ENCODE measurements at places on chromosomes 11 and 22.

- no peak for DNase-seq
Observed at GRCh38 chr22:40412441-40412840, 42.0 kb downstream of the SGSM3 start.

- DNase-seq: no peak
Observed at GRCh38 chr11:47215366-47215910, 664 bp downstream of the DDB2 start.

- peak; percentile 35 for DNase-seq
Observed at GRCh38 chr22:27879923-27880322, 39.1 kb downstream of the PITPNB start.

DNA sequence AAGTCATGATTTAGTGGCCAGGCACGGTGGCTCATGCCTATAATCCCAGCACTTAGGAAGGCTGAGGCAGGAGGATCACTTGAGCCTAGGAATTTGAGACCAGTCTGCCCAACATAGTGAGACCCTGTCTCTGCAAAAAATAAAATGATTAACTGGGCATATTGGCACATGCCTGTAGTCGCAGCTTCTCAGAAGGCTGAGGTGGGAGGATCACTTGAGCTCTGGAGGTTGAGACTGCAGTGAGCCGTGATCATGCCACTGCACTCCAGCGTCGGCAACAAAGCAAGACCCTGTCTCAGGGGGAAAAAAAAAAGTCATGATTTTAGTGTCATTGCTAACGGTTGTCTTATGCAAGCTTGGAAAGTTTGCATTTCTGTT, 11.9 kb downstream of the UBE2L3 start:
- no peak for DNase-seq

DNA sequence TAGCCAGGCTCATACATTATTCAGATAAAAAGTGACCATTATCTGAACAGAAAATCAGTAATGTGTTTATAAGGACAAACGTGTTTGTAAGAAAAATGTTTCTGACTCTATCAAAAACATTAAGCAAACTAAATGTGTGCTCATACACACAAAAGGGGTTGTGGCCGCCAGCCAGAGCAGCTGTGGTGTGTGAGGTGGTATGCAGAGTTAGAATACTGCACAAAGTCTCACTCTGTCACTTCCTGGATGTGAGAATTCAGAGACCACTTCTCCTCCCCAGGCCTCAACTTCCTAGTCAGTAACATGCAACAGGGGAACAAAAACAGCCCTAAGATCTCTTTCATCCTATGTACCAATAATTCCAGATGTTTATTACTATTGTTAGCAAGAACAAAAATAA, 9.4 kb downstream of the OR5B21 start:
- peak; percentile 61 for DNase-seq

DNA sequence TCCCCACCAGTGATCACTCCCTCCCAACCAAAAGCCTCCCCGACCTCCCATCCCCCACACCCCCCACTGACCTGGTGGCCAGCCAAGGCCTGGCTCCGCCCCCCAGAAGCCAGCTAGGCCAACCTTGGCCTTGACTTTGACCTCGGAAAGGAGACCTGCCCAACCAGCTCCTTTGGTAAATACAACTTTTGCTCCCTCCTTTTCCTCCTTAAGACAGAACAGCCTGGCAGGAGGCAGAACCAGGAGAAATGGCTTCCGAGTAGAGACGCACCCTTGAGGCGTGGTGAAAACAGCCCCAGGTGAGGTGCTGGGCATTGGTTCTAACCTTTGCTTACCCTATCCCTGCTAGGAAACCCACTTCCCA, 27.0 kb downstream of the PLEKHA7 start:
- no peak for DNase-seq

DNA sequence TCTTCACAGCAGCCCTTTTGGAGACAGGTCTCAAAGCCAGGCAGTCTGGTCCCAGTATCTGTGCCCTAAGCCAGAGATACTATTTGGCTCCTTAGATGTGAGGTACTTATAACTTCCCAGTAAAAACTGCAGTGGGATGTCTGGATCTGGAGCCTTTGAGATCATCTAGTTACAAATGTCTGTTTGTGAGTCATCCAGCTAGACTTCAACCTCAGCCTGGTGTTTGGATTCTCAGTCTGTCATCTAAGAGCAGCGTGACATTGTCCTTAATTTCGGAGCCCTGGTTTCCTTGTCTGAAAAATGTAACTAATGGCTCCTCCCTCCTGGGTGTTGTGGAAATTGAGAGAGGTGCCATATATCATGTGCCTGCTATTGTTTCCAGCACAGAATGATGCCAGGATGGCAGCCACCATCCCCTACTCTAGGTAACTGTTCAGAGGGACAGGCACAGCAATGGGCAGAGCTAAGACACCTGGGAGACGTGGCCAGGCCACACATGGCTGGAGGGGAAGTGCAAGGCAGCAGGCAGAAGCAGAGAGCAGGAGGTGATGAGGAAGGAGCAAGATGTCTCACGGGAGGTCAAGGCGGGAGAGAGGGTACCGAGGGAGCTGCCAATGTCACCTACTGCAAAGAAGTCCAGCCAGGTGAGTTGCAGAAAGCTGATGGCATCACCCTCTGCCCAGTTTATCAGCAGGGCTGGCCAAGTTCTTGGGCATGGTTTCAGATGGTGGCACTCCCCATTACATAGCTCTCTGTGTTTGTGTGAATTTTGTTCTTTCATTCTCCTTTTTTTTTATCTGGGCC, 20.6 kb upstream of the ST3GAL4 start:
- no peak for DNase-seq

DNA sequence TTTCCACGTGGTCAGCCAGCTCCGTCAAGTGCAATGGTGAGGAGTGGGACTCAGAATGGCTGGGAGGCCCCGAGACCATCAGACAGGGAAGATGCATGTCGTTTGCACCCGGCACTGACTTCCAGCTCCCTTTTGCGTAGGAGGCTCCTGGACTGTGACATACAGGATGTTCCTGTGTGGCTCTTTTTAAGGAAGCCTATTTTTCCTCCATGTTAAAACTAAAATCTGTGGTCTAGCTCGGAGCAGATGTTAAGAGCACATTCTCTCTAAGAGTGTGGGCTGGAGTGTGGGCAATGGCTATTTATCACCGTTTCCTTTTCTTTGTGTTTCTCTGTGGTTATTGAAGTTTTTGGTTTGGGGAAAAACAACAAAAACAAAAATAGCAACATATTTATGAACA, 40.9 kb upstream of the AMPD3 start:
- no peak for DNase-seq

DNA sequence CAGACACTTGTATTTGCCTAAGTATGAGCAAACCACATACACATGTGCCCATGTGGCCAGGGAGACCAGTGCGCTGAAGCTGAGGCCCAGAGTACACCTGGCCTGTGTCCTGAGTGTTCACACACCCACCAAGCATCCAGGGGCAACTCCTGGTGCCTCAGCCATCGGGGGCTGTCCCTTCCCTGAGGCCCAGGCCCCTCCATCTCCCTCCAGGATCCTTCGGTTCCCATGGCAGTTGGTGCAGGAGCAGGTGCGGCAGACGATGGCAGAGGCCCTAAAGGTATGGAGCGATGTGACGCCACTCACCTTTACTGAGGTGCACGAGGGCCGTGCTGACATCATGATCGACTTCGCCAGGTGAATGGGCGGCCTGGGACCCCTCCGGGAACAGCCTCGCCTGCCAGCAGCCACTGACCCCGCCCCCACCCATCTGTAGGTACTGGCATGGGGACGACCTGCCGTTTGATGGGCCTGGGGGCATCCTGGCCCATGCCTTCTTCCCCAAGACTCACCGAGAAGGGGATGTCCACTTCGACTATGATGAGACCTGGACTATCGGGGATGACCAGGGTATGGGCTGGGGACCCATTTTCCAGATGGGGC, 6.5 kb upstream of the SMARCB1 start:
- DNase-seq: no peak

DNA sequence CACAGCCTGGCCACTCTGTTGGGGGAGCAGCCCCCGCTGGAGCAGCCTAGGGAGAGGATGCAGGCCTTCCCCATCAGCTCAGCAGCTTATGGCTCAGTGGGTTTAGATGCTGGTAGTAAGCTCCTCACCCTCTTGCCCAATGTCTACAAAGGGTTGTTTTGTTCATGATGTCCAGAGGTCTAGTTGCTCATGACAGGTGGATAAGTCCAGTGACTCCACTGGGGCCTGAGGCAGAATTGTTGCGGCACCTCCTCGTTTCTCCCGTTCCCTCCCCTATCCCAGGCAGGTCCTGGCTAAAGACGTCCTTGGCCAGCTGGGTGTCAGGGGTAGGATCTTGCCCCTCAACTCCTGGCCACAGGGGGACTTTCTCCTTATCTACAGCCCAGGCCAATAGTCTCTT, 233.5 kb upstream of the B3GAT1 start:
- DNase-seq: no peak

GRCh38 chr11:132448334-132448995, 1078.0 kb downstream of the NTM start:
- no peak for DNase-seq

- DNase-seq: no peak
Observed at GRCh38 chr11:44343778-44344422, 34.0 kb upstream of the ALX4 start.

DNA sequence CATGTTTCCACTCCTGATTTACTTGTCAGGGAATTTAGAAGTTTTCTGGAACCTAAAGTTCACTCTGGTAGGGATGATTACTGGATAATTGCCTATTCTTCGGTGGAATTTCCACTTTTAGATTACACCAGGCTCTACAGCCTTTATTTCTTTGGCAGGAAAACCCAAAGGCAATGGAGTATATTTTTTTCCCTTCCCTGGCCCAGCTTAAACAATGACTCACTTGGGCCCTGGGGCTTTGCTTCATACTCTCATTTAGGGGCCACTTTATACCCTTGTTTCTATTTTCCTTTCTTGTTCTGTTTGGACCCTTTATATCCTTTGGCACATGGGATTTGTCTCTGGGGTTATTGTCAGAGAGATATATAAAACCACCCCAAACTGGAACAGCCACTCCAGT, 114.7 kb downstream of the CSTPP1 start:
- DNase-seq: no peak

GRCh38 chr11:120867988-120868387, 155.9 kb upstream of the TBCEL start:
- DNase-seq: no peak

- DNase-seq: no peak
Observed at GRCh38 chr11:117606790-117607189, 190.2 kb downstream of the DSCAML1 start.

DNA sequence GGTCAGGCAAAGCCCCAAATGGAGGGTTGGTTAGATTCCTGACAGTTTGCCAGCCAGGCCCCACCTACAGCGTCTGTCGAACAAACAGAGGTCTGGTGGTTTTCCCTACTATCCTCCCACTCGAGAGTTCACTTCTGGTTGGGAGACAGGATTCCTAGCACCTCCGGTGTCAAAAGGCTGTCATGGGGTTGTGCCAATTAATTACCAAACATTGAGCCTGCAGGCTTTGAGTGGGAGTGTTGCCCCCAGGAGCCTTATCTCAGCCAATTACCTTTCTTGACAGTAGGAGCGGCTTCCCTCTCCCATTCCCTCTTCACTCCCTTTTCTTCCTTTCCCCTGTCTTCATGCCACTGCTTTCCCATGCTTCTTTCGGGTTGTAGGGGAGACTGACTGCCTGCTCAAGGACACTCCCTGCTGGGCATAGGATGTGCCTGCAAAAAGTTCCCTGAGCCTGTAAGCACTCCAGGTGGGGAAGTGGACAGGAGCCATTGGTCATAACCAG, 4.7 kb upstream of the TTC36 start:
- DNase-seq: no peak

- no peak for DNase-seq
Observed at GRCh38 chr22:18095101-18095805, 15.4 kb upstream of the TUBA8 start.

- DNase-seq: no peak
Observed at GRCh38 chr22:46058591-46059519, 81.9 kb upstream of the WNT7B start.

DNA sequence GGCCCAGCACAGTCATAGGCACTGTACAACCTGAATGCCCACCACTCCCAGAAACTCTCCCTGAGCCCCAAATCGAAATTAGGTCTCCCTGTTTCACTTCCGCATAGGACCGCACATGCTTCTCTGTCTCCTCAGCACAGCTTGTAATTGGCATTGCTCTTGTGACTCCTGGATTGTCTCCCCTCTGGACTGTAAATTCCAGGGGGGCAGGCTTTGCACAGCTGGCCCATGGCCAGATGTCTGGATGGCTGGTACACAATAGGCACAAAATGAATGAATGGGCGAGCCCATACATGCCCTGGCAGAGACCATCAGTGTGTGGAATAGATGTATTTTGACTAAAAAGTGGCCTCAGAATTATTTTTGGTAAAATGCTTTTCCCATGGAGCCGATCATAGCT, 63.3 kb upstream of the PHF21B start:
- no peak for DNase-seq

DNA sequence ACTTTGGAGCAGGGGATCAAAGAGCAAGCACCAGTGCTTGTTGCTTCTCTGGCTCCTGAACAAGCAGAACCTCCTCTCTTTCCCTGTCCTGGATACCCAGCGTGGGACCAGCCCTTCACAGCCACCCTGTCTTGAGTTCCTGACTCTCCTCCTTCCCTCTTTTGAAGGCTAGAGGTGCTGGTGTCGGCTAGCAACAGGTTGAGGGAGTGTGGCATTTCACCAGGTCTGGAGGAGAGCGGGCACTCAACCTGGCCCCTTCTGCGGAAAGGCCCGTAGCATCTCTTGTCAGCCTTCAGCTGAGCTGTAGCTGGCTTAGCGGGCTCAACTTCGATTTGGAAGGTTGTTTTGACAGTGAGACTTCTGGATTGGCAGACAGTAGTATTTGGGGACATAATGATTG, 26.6 kb downstream of the RCOR2 start:
- no peak for DNase-seq

- no peak for DNase-seq
Observed at GRCh38 chr11:71156301-71156700, 96.1 kb downstream of the SHANK2 start.

DNA sequence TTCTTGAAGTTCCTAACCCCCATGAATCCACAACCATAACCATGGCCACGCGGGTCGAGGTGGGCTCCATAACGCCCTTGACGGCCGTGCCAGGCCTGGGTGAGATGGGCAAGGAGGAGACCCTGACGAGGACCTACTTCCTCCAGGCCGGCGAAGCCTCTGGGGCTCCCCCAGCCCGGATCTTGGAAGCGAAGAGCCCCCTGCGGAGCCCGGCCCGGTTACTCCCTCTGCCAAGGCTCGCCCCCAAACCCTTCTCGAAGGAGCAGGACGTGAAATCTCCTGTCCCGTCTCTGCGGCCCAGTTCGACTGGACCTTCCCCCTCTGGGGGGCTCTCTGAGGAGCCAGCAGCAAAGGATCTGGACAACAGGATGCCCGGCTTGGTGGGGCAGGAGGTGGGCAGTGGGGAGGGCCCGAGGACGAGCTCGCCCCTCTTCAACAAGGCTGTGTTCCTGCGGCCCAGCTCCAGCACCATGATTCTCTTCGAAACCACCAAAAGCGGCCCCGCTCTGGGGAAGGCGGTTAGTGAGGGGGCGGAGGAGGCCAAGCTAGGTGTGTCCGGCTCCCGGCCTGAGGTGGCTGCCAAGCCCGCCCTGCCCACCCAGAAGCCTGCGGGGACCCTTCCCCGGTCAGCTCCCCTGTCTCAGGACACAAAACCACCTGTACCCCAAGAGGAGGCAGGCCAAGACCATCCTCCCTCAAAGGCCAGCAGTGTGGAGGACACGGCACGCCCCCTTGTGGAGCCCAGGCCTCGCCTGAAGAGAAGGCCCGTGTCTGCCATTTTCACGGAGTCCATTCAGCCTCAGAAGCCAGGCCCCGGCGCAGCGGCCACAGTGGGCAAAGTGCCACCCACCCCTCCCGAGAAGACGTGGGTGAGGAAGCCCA, 75.7 kb downstream of the KIAA1671 start:
- DNase-seq: peak; percentile 33
